NCI-H1694 (cell line): ENCODE measurements at places on chromosomes 3 and 15.

GRCh38 chr3:194369522-194370279, at the start of gene LRRC15:
TSS of gene LRRC15 (minus strand) at chr3:194369743. CDS start at chr3:194361043, 8,700 bp downstream.
- DNase-seq = no peak

DNA sequence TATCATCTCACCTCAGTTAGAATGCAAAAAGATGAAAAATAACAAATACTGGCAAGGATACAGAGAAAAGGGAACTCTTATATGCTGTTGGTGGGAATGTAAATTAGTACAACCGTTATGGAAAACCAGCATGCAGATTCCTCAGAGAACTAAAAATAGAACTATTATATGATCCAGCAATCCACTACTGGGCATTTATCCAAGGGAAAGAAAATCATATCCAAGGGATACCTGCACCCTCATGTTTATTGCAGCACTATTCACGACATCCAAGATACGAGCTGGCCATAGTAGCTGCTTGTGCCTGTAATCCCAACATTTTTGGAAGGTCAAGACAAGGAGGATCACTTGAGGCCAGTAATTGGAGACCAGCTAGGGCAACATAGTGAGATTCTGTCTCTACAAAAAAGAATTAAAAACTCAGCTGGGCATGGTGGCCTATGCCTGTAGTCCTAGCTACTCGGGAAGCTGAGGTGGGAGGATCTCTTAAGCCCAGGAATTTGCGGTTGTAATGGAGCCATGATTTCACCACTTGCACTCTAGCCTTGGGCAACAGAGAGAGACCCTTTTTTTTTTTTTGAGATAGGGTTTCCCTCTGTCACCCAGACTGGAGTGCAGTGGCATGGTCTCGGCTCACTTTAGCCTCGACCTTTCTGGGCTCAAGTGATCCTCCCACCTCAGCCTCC, 26.6 kb downstream of the USP50 start:
- no peak for DNase-seq

DNA sequence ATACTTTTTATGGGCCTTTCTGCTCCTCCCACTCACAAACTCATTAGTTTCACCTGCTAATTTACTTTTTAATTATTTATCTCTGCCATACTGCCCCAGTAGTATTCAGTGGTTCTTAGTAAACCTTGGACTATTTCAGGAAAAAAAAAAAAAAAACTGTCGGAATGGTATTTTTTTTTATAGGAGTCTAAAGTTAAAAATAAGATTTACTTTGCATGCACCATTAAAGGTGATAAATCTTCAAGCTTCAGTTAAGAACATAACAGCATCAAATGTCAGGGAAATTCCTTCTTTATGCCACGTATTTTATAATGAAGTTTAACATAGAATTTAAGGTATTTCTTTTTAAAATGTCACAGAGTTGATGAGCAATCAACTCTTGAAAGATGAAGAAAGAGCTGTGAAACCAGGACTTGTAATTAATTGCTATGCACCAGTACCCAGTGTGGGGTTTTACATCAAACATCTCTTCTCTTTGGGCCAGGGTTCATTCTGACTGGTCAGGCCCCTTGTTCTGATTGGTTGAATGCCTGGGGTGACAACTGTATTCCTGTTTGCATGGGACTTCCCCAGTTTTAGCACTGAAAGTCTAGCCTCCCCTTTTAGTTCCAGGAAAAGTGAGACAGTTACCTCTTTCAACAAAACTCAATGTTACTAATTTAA, 40.3 kb upstream of the PTPRG start:
- DNase-seq = no peak

- no peak for DNase-seq
Observed at GRCh38 chr15:39132954-39133600, 447.8 kb upstream of the THBS1 start.

DNA sequence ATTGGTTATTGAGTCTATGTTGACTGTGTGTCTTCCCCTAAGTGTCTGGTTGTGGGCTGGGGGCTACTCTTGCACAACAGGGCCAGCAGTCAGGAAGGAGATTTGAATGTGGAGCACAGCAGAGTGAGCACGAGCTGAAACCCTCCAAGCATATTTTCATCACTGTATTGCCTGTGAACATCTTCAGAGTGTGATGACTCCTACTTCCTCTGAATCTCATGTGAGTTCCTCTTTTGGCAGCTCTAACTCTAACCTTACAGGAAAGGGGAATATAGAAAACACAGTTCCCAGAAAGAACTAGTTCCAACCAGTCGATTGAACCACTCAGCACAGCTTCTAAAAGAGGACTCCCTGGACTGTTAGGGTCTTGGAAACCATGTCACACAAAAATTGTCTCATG, 211.6 kb downstream of the RAP2B start:
- DNase-seq = no peak

GRCh38 chr3:194344012-194344411, 7.1 kb downstream of the CPN2 start:
- DNase-seq = peak; percentile 72
